Stimulated activated CD8-positive, alpha-beta memory T cell treated with anti-CD3 and anti-CD28 coated beads, Interleukin-4, amount 100 ng/mL, for 4 hours (primary cell): ENCODE measurements at places on chromosomes 2 and 18.

GRCh38 chr2:54519841-54520459 lies 63.8 kb downstream of the SPTBN1 start:
- DNase-seq = no peak

DNA sequence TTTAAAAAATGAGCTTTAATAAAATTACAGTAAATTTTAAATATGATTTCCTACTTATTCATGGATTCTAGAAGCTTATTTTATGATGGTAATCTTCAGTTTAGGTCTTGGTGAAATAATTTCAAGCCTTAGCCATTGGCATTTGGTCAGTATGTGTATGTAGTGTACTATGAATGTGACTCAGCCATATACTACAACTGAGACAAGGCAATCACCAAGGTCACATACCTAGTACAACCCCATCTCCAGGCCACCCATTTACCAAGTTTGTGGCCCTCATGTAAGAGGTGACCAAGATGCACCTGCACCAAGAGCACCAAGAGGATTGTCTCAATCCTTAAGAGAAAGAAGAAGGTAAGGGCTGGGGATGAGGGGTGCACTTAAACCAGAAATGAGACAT lies 54.8 kb upstream of the FRZB start:
- no peak for DNase-seq

DNA sequence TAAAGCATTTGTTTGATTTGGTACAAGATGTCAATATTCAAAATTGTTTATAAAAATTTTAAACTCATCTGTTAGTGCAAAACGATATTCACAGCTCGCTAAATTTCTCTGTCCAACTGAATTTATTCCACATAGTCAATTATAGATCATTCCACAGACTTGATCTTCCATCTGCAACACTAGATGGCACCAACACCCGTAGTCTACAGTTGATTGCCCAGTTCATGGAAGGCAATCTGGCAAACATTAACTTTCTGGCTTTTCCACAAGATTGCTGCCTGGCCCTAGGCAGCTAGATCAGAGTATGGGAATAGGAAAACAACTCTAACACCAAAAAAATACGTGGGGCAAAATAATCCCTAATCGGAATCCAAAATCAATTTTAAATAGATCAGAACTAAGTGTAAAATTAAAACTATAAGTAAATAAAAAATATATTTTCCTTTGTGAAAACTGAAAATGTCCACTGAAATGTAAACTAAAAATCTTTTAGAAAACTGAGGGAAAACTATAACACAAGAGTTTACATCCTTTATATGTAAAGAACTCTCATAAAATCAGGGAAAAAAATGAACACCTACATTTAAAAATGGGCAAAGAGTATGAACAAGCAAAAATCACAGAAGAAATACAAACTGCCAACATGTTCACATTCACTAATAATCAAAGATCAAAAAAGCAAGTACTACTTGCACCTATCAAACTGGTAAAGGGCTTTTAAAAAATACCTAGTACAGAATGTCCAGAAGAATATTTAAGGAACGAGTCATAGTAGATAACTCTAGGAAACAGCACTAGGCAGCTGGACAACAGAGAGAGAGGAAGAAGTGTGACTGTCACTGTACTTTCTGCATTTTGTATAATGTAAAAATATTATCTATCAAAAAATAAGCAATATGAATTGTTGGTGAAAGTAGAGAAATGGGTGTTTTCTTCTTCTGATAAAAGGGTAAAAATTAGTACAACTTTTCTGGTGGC lies 35.0 kb downstream of the RTN4 start:
- no peak for DNase-seq

DNA sequence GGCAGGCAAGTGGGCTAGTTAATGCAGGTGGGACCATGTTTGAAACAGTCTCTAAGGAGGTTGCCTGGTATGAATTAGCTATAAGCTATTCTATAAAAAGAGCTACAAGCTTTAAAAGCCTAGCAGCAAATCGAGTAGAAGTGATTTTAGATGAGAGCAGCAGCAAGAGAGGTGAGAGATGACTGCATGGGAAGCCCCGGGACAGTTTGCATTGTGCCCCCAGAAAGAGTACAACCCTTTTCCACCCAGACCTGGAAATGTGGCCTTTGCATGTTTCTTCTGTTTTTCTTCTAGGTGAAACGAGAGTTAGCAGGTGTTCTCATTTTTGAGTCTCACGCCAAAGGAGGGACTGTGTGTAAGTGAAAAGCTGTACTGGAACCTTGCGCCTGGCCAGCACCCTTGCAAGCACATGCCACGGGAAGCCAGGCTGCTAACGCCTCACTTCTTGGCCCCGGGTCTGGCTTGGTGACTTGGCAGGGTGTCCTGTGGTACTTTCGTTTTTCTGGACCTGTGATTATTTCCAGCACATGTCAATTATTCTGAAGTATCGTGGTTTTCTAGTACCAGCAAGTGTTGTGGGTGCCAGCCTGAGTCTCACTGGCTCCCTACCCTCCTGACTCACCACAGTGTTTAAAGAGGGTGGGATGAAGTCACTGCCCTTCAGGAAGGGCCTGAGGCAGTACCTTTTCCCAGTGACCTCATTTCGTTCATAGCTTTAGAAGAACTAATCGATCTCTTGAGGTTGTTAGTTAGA lies 90.3 kb upstream of the MAP3K20 start:
- no peak for DNase-seq

GRCh38 chr18:75828379-75828778 lies 400.9 kb upstream of the SMIM21 start:
- DNase-seq = no peak

GRCh38 chr2:222731201-222731621 lies 59.8 kb downstream of the MOGAT1 start:
- no peak for DNase-seq

GRCh38 chr18:41767960-41768359 lies 187.1 kb upstream of the PIK3C3 start:
- DNase-seq = no peak

DNA sequence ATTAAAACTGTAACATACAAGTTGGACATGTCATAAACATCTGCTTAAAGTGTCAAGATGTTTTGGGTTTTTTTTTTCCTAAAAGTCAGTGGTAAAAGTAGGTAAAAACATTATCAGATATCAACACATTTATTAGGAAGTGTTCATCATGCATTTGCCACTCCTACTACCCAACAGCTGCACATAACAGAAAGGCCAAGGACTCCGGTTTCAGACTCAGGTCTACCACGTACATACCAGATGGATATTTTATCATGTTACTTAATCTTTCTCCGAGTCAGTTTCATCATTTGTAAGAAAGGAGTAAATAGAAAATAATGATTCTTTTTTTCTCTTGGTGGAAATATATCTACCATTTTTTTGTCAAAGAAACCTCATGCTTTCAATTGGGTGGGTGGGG lies 192.3 kb downstream of the UBE2E3 start:
- DNase-seq = no peak

GRCh38 chr2:97707362-97708047 lies 5.9 kb upstream of the ZAP70 start:
- DNase-seq = no peak

- DNase-seq = no peak
These were observed 161.7 kb upstream of the ZNF236 start for GRCh38 chr18:76660571-76661192.

DNA sequence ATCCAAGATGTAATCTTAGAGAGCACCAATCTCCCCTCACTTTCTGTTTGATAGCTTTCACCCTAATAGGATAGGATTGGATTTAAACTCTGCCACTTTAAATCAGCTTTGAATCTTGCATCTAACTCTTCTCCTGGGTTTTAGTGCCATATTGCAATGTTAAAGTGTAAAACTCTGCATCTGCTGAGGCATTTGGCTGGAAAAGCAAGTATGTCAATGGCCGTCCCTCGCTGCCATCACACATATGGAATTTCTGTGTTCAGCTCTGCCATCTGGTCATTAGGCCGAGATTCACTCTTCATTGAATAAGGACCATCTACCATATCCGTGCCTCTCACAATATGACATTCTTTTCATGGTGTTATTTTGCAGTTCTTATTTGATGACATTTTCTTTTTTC lies 728.1 kb upstream of the PIK3C3 start:
- no peak for DNase-seq

GRCh38 chr18:24009651-24010333 lies 4.8 kb upstream of the TTC39C start:
- no peak for DNase-seq

- no peak for DNase-seq
These were observed 75.9 kb downstream of the SFXN5 start for GRCh38 chr2:72995430-72996116.

GRCh38 chr2:184945326-184945725 lies 347.0 kb downstream of the ZNF804A start:
- DNase-seq = no peak

- DNase-seq = no peak
These were observed 121.4 kb downstream of the ANTXR1 start for GRCh38 chr2:69134306-69134945.

GRCh38 chr18:58766946-58767345 lies 95.7 kb downstream of the MALT1 start:
- no peak for DNase-seq

DNA sequence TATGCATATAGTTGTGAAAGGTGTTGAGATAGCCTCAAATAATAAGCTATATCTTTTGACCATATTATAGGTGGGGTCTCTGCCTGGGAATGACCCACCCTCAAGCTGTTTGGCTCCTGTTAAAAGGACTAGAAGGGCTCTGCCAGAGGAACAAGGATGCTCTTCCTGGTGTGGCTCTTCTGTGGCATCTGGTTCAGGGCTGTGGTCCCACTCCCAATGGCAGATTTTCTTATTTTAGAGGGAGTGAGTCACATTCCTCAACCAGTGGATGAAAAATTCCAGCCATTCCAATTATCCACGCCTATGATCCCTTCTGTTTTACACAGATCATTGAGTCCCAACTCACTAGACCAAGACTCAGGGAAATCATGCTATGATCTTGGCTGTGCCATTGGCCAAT lies 119.9 kb downstream of the PARD3B start:
- no peak for DNase-seq

- no peak for DNase-seq
These were observed 91.0 kb upstream of the NEUROD1 start for GRCh38 chr2:181771356-181771755.

DNA sequence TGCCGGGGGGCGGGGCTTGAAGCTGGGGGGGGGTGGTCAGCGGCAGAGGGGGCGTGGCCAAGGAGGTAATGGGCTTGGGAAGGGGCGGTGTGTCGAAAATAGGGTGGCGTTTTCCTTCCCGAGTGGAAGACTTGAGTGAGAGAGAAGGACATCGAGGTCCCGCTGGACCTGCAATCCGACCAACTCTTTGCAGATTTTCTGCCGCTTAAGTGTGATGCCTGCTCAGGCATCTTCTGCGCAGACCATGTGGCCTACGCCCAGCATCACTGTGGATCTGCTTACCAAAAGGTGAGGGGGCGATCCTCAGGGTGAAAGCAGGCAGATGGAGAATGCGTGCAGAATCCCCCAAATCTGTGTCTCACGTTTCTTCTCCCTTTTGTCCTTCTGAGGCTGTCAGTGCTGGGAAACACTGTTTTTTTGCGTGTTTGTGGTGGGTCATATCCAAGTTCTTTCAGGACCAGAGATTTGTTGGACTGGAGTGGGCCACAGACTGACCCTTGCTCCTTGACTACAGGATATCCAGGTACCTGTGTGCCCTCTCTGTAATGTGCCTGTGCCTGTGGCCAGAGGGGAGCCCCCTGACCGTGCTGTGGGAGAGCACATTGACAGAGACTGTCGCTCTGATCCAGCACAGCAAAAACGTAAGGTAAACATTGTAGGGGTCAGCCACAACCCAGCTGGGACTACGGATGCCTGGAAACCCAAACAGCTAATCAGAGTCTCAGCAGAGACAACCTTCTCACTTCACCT lies 727 bp downstream of the ZFAND2B start:
- no peak for DNase-seq

DNA sequence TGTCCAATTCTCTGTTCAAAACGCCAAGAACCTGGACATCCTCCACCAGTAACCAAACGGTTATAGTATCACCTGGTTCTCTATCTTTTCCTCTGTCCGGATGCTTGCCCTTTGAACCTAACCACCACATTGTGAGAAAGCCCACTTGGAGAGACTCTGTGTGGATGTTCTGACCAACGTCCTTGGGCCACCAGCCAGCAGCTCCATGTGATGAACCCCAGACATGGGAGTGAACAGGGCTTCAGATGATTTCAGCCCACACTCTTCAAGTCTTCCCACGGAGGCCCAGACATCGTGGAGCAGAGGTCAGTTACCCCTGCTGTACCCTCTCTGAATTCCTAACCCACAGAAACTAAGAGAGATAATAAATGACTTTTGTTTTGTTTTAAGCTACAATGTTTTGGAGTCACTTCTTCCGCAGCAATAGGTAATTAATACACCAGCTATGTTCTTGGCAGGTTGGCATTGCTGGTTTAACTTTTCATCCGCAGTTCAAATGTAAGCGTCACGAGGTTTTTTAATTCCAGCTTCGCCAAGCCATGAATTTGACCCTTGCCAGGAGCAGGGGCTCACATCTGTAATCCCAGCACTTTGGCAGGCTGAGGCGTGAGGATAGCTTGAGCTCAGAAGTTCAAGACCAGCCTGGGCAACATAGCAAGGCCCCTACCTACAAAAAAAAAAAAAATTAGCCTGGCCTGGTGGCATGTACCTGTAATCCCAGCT lies 36.1 kb upstream of the ZNF532 start:
- DNase-seq = no peak

DNA sequence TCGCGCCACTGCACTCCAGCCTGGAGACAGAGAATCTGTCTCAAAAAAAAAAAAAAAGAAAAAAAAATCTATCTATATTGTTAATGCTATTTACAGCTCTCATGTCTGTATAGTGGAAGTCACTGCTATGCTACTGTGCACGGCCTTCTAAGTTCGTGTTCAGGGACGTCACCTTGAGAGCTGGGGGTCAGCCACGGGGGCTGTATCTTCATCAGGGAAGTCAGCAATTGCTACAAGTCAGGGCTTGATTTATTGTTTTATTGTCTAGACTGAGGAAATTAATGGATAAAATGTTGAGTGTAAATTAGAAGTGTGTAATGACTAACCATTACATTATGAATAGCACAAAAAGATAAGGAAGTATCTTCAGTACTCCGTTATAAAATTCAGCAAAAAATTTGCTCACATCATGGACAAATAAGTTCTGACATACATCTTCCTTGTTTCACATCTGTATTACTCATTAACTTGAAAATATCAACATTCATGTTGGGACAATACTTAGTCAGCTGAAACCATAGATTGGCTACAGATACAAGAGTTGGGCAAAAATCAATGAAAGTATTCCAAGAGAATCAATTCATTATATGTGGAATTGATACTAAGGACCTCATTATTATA lies 136.6 kb upstream of the SEC11C start:
- no peak for DNase-seq

- no peak for DNase-seq
These were observed 27.5 kb upstream of the PGAP1 start for GRCh38 chr2:196954001-196954400.

DNA sequence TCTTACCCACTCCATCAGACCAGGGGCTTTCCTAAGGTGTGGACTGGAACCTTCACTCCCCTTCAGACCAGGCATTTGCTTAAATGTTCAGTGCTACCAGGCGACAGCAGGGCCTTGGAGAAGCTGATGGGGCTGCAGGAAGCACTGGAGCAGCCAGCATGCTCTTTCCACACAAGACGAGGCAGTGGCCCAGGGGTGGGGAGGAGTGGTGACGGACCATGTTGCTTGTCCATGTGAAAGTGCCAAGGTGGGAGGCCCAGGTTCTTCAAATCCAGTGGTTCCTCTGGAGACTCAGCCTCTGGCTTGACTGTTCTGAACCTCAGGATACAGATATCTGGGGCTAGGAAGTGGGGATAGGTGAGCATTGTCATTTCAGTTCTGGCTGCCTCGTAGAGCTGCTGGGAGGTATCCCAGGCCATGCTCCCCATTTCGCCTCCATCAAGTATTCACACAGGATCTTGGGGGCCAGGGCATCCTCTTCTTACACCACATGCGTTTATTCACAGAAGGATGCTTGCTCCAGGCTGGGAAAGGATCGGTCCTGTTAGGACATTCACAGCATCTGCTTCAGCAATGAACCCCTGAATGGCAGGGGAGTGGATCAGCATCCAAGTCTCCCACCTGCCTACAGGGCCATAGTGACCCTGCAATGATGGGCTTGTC lies 62.2 kb downstream of the SFXN5 start:
- no peak for DNase-seq
